Bronchial epithelial cell (primary cell): ENCODE measurements at places on chromosomes 3 and 15. TPM values are rescaled to one million over a fixed set of nuclear protein-coding genes. Genes with fewer than 3 reads are reported as not detected.

DNA sequence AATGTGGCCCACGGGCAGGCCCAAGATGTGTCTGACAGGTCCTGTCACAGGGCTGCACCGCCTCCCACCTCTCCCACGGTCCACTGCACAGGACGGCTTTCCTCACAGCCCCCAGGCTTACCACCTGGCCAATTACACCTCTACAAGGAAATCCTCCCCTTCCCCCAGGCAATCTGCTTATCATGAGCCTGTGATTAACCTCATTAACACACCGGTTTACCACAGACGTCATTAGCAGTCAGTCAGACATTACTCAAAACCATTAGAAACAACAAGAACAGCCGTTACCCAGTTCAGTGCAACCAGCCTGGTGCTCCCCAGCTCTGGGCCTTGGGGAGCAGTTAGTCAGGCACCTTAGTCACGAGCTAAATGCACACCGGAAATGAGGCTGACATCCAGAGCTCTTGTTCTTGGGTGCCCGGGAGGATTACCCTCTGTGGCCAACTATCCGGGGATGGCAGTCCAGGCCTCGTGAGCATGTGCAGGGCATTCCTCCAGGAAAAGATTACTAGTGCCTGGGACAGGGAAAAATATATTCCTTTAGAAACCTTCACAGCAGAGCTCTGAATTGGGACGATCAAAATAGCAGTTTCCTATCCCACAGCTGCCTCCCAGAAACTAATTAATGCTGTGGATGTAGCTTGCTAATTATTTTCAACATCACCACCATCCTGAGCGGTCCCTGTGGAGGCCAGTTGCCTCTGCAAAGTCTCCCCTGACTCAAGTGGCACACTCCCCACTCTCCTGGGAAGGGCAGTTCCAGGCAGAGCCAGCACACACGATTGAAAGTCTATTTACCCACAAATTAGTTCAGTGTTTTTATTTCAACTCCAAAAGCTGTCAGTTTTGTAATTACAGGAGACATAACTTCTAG, 117.4 kb upstream of the ZBED2 start:
- DNase-seq, result peak; percentile 86

DNA sequence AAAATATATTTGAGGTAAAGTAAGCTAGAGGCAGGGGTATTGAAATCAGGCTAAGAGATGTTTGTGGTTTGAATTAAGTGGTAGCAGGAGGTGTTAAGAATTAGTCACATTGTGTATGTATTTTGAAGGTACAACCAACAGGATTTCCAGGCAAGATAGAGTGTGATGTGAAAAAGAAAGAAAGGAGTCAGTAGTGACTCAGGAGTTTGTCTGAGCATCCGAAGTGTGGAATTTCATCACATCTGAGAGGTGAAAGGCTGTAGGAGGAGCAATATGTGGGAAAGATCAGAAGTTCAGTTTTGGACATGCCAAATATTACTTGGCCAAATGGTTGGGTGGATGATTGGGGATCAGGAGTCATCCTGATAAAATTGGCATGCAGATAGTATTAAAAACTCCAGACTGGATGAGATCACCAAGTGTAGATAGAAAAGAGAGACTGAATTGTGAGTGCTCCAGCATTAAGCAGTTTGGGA, 32.1 kb upstream of the EBLN2 start:
- DNase-seq, result peak; percentile 98

- DNase-seq, result no peak
Observed at GRCh38 chr3:181239441-181239840, 249.9 kb upstream of the DNAJC19 start.

GRCh38 chr3:187741403-187742350, 3.6 kb downstream of the BCL6 start:
- peak; percentile 69 for DNase-seq

DNA sequence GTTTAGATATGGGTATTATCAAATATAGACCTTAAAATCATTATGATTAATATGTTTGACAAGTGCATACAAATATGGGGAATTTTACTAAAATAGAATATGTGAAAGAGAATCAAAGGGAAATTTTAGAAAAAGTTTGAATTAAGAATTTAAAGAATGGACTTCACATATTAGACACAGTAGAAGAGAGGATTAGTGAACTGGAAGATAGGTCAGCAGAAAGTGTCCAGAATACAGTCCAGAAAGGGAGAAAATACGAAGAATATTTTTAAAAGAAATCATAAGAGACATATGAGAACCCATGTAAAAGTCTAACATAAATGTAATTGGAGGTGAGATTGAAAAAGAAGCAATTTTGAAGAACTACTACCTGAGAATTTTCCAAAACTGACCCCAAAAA, 139.9 kb downstream of the DTWD1 start:
- DNase-seq, result no peak

GRCh38 chr15:52786436-52787122, 3.6 kb downstream of the ONECUT1 start:
- no peak for DNase-seq

- DNase-seq, result no peak
Observed at GRCh38 chr15:74782259-74783071, 585 bp downstream of the CSK start.

DNA sequence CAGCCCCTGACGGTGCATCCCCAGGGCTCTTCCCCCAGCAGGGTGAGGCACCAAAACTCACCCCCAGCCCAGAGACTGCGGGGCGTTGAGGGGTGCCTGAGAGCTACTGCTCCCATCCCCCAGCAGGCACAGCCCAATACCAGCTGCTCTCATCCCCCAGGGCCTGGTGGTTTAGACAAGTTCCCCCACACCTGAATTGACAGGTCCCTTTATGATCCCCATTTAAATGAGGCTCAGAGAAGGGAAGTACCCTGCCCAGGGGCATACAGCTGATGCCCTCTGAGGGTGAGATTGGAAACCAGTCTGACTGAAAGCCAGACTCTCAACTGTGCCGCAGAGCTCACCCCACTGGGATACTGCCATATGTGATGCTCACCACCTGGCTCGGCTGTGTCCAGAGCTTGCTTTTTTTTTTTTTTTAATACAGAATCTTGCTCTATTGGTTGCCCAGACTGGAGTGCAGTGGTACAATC, 20.1 kb downstream of the DUSP7 start:
- DNase-seq, result no peak

DNA sequence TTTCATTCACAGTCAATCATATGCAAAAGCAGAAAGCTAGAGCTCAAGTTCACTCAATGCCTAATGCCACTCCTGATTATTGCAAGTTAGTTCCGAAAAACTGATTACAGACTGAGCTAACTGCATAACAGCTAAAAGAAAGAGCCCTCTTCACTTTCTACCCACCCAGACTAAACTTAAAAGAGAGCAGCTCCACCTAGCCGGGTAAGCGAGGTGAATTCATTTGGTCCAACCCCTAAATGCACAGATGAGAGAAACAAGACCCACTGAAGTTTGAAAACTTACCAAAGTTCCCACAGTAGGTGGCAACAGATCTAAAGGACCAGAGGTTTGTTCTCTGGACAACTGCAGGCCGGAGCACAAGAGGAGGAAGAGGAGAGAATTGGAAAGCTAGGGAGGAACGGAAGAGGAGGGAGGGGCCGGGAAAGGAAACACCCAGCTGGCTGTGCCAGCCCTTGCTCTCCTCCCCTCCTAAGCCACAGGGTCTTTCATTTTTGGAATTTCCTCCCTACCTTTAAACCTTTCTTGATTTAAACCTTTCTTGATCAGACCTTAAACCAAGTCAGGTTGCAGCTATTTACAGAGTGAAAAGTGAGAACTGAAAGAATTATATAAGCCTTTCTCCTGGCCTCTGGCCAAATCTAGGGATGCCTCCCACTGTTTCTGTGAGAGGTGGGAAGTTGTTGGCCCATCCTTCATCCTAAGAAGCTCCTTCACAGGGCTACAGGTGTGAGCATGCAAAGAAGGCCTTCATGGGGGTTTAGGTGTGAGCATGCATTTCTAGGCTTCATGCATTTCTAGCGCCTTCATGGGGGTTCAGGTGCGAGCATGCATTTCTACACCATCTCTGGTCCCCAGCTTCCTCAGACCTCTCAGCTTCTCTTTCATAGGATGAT, 114.7 kb upstream of the LMOD3 start:
- peak; percentile 18 for DNase-seq

GRCh38 chr3:8987226-8987625, 24.0 kb upstream of the RAD18 start:
- DNase-seq, result no peak

DNA sequence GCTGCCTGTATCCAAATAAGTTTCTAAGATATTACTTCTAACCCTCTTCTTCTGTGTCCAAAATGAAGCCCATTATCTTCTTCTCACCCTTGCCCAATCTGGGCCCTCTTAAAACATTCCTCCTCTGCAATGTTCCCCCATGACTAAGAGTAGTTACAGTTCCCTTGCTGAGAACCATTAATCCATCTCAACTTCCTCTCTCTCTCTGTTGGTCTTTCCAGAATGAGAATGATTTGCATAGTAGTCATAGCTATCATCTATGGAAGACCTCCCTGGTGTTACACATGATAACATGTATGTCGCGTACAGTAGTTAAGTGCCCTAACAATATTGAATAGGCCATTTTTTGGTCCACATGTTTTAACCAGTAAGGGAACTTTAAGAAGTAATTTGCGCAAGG, 177.9 kb downstream of the ANXA2 start:
- DNase-seq, result no peak

DNA sequence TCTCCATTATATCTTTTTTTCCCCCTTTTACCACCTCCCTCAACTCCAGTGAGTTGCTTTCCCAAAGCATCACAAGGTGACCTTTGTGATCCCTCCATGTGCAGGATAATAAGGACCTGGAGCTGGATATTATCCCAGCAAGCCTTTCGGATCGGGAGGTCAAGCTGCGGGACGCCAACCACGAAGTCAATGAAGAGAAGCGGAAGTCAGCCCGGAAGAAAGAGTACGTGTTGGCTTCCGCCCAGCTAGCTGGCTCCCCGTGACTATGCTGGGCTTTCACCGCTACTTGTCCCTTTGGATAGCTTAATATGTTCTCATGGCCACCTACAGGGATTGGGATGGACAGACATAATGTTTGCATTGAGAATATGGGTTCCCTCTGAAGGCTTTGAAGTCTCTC, 273.7 kb upstream of the UMPS start:
- DNase-seq, result no peak

- no peak for DNase-seq
Observed at GRCh38 chr3:112974178-112974517, 755 bp downstream of the CD200R1 start.

GRCh38 chr15:38253351-38253781, 730 bp downstream of the SPRED1 start:
- peak; percentile 71 for DNase-seq

DNA sequence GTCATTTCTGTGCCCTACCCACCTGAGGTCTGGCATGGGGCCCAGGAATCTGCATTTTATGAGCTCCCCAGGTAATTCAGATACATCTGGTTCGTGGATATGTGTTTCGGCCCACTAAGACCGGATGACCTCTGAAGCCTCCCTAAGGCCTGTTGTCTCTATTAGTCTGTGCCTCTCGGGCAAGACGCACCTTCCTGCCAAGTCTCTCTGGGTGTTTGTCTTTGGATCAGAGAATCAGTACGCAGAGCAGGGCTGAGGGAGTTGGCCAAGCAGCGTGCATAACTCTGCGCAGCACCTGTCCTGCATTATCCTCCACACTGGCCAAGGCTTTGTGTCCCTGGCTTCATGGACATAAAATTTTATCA, 181.0 kb downstream of the THSD4 start:
- DNase-seq, result no peak

DNA sequence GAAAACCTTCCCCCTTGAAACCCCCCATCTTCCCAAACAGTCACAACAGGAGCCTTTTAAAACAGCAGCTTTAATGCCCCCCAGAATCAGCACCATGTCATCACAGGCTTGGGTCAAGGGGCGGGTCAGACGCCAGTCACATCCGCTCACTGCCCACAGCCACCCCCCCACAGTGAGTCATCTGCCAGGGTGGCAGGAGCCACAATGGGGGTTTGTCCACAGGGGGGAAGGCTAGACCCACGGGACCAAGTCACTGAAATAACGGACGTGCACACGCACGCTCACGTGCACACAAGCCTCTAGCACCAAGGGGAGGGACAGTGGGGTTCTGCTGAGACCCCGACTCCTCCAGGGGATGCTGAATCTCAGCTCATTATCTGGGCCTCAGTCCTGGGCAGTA, 441 bp upstream of the UCN2 start:
- peak; percentile 56 for DNase-seq

GRCh38 chr3:57911593-57911992, 96.6 kb upstream of the FLNB start:
- DNase-seq, result no peak

DNA sequence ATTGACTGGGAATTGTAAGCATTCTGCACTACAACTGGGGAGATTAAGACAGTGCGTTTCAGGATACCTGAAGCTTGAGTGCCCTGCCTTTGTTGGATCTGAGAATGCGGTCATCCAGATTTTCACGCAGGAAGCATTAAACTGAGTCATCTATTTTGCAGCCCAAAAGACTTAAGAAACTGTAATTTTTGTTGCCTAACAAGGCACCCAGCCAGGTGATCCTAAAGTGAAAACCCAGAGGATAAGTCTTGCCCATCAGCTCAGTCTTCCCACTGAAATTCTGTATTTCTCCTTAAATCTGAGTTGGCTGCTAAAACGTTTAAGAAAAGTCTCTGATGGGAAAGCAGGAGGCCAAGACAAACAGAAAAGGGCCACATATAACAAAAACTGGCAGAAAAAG, 242.5 kb upstream of the TMCO5A start:
- DNase-seq, result no peak

DNA sequence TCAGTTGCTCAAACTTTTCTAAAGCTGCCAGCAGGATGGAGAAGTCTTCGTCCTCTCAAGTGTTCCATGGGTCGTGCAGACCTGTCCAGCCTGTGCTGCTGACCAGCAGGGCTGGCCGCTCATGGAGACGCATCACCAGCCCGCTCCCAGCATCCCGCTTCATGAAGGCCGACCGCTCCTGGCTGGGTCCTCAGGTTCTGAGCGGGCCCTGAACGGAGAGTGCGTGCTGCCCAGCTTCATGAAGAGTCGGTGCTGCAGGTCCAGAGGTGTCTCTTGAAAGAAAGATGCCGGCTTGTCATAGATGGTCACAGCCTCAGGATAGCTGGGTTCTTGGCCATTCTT, 75.8 kb upstream of the KCNAB1 start:
- DNase-seq, result no peak

- no peak for DNase-seq
Observed at GRCh38 chr15:71112429-71112828, 2.8 kb upstream of the THSD4 start.

GRCh38 chr15:81270781-81271491, 53.0 kb downstream of the STARD5 start:
- DNase-seq, result peak; percentile 14

DNA sequence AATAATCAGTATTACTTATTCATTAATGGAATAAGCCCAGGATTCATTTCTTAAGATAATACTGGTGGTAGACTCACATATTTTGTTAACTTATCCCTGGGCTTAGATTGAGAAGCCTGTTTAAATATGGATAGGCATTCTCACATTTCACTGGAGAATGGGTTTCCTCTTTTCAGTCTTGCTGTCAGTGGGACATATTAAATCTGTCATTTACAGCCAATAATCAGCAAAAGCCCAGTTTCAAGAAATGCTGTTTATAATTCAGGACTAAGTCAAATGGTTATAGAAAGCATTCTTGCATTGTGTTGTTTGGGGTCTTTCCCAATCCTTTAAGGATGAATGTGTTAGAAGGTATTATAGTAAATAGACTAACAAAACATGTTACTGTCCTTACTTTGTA, 143.7 kb upstream of the NAALADL2 start:
- no peak for DNase-seq

Gene SELENOS
- total RNA-seq, result 143 and 162 TPM in 2 replicates

Gene TMEM40
- total RNA-seq, result 19.0 and 43.8 TPM in 2 replicates

Gene HRG
- not detected in 2 replicates for total RNA-seq

Gene LRRC31
- not detected in 2 replicates for total RNA-seq

Gene LNP1
- 0.51 and 1.1 TPM in 2 replicates for total RNA-seq

Gene APOD
- 0.77 and 3.9 TPM in 2 replicates for total RNA-seq

Gene DBR1
- 10.5 and 17.9 TPM in 2 replicates for total RNA-seq

Gene UNC13C
- 0.26 and 0.64 TPM in 2 replicates for total RNA-seq

Gene C3orf70
- total RNA-seq, result under 0.01 TPM in 1 of 2 replicates, not detected in the other

Gene CKMT1A
- 15.3 and 38.8 TPM in 2 replicates for total RNA-seq

Gene FAM227B
- total RNA-seq, result 2.1 and 2.7 TPM in 2 replicates

Gene LOXL1
- total RNA-seq, result 5.3 and 7.2 TPM in 2 replicates
